Foreskin keratinocyte (primary cell): ENCODE measurements at places on chromosomes 2 and 18. TPM values are rescaled to one million over a fixed set of nuclear protein-coding genes. Genes with fewer than 3 reads are reported as not detected.

UGT1A8 gene
- total RNA-seq: not detected in 2 replicates

SEPTIN2 gene
- total RNA-seq: 257 and 274 TPM in 2 replicates

MYO3B gene
- total RNA-seq: 2.6 and 2.8 TPM in 2 replicates

KLHL14 gene
- total RNA-seq: not detected in 2 replicates

MAB21L4 gene
- 0.14 and 0.17 TPM in 2 replicates for total RNA-seq

EMX1 gene
- total RNA-seq: not detected in 2 replicates

CRYGD gene
- total RNA-seq: not detected in 2 replicates

FAM98A gene
- total RNA-seq: 57.1 and 58.7 TPM in 2 replicates

NCKAP5 gene
- 1.3 and 3.0 TPM in 2 replicates for total RNA-seq

KIDINS220 gene
- total RNA-seq: 26.6 and 29.7 TPM in 2 replicates

TCF23 gene
- total RNA-seq: 0.03 and 0.04 TPM in 2 replicates

CXCR1 gene
- total RNA-seq: 0.28 and 0.41 TPM in 2 replicates

NXPH2 gene
- total RNA-seq: not detected in 2 replicates

PARD6G gene
- total RNA-seq: 18.0 and 19.1 TPM in 2 replicates

PECR gene
- 8.1 and 8.6 TPM in 2 replicates for total RNA-seq

KIAA2012 gene
- not detected in 2 replicates for total RNA-seq

CEBPZ gene
- total RNA-seq: 58.3 and 65.0 TPM in 2 replicates

EVX2 gene
- not detected in 2 replicates for total RNA-seq

ZBTB14 gene
- 8.2 and 9.4 TPM in 2 replicates for total RNA-seq

MYL1 gene
- not detected in 2 replicates for total RNA-seq

ERMN gene
- not detected in 2 replicates for total RNA-seq

RETSAT gene
- 38.4 and 42.0 TPM in 2 replicates for total RNA-seq

SERPINB12 gene
- 0.07 and 0.10 TPM in 2 replicates for total RNA-seq

RFTN2 gene
- total RNA-seq: not detected in 2 replicates

TMEM198 gene
- 1.0 and 1.2 TPM in 2 replicates for total RNA-seq

ST8SIA5 gene
- total RNA-seq: not detected in 2 replicates

PIEZO2 gene
- not detected in 2 replicates for total RNA-seq
